ENCODE measurements at places on chromosomes 3 and 15.

GRCh38 chr3:45701172-45701867, 12.1 kb downstream of the SACM1L start:
- DNase-seq: no peak

- no peak for DNase-seq
Observed at GRCh38 chr3:181880331-181880730, 168.6 kb downstream of the SOX2 start.

DNA sequence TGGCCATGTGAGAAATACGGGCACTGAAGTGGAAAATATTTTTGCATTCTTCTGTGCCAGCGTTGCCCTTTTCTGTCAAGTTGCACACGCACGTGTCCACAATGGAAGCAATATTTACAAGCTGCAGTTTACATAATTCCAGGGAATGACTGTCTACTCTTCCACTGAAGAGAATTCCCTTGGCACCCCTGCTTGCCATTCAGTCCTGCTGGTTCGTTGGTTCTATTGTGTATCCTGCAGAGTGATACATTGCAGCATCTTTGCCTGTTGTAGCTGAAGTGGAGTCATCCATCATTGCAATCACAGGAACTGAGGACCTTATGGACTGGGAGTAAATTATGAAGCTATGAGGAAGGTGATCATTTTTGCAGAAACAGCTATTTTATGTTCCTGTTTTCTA, 759.4 kb downstream of the ROBO2 start:
- DNase-seq: no peak

DNA sequence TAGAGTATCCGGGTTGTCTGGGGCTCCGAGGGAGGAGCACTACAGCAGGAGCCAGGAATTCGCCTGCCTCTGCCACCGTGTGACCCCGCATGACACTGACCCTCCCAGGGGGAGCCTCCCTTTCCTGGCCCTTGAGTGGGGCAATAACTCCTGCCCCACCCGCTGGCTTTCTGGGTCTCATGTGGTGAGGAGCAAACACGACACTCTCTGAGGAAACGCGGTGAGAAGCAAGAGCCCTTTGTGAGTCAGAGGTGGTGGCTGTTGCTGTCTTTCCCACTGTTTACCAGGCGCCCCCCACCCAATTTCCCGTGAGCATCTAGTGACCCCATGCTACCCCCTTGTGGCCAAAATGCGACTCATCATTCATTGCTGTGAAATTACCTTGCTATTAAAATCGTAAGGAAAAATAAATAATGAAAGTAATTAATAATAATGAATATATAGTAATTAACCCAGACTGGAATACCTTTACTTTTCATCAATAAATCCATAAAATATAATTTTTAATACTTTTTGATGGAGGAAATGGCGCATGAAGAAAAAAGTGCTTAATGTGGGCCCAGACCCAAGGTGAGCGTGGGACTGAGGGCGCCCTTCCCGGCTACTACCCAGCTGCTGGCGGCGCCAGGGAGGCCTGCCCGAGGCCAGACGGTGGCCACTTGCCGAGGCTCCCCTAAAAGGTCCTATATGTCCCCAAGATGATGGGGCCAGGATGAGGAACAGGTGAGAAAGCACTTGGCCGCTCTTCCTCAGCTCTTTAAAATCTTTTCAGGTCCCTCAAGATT, 29.3 kb downstream of the CCNL1 start:
- no peak for DNase-seq

DNA sequence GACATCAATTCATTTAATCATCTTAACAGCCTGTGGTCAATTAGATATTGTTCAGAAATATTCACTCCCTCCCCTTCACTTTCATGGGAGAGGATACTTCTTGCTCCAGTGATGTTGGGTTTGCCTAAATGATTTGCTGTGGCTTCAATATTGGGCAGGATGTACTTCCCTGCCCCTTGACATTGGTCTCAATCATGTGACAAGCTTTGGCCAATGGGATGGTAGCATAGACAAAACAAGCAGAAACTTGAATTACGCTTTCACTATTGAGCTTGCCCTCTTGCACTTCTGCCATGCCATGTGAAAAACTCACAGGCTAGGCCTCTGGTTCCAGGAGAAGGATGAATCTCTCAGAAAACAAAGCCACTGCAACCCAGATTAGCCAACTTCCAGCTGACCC, 42.2 kb upstream of the STT3B start:
- DNase-seq: no peak

DNA sequence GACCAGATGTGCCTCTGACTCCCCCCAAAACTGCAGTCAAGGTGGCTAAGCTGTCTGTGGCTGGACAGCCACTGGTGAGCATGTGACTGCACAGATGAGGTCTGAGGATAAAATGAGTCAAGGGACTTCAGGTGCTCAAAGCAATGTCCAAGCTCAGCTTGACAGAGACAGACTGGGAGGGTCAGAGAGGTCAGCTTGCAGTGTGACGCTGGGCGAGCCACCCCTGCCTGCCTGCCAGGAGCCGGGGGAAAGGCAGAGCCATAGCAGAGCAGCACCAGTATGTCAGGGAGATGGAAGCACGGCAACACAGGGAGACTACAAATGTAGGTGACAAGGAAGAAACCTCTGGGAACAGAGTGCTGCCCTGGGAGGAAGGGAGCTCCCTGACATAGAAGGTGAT, 399.4 kb downstream of the OCA2 start:
- no peak for DNase-seq

DNA sequence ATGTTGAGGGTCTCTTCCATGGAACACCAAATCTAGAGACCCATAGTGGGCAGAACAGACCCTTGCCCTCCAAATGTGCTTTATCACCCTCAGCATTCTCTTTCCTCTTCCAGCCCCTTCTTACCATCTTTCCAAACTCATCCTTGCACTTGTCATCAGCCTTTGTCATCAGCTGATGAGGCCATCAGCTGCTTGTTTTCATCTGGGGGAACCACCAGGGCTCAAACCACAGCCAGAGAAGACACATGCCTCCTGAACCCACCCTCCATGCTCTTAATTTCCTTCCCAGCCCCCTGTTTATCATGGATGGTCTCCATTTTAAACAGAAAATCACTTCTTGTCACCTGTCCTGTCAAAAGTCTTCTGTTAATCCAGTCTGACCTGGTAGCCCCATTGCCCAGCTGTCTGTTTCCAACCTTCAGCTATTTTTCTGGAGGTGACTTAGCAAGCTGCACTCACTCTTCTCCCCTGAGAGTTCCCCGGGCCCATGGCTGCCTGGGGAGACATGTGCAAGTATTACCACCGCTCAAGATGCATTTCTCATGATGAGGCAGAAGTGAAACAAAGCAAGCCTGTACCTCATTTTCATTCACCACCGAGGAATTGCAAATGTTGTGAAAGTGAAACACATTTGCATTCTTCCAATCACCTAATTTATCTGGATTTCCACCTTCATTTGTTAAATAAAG, 14.7 kb upstream of the SYNM start:
- no peak for DNase-seq

GRCh38 chr3:45986303-45986982, 9.2 kb downstream of the FYCO1 start:
- no peak for DNase-seq

DNA sequence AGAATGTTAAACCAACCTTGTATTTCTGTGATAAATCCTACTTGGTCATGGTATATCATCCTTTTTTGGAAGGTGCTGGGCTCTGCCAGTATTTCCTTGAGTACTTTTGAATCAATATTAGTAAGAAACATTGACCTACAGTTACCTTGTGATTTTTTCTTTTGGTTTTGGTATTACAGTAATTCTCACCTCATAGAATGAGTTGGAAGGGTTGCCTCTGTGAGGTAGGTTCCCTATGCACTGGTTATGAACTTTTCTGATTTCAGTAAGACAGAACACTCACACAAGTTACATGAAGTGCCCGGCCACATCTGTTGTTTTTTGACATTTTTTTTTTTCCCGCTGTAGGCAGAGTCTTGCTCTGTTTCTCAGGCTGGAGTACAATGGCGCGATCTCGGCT, 20.0 kb downstream of the PCCB start:
- no peak for DNase-seq

DNA sequence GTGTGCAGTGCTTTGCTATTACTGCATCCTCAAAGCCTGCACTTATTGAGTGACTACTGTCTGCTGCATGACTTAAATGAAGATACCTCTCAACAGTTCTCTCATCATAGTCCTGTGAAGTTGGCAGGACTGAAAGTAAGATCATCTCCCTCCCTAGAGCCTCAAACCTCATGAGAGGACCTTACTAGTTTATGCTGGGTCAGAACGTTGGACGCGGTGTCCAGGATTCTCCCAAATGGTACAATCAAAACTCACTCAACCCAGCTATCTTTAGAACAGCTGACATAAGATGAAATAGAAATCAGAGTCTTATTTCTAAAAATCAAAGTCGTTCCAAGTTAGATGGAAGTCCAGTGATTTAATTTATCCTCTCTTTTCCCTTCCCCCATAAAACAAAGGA, 219.7 kb downstream of the PDZRN3 start:
- DNase-seq: no peak

DNA sequence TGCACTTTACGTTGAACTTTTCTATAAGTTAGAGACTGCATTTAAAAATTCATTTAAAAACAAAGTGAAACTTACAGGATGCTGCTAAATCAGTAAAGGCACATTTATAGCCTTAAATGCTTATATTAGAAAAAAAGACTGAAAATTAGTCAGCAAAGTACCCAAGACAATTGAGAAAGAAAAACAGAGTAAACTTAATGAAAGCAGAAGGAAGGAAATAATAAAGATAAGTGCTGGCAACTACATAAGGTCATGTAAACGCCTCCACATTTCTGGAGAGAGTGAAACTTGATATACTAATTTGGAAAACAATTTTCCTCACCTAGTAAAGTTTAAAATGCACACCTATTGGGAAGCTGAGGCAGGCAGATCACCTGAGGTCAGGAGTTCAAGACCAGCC, 58.2 kb upstream of the ACAN start:
- DNase-seq: no peak

GRCh38 chr3:183284570-183284969, 31.5 kb downstream of the B3GNT5 start:
- DNase-seq: no peak

DNA sequence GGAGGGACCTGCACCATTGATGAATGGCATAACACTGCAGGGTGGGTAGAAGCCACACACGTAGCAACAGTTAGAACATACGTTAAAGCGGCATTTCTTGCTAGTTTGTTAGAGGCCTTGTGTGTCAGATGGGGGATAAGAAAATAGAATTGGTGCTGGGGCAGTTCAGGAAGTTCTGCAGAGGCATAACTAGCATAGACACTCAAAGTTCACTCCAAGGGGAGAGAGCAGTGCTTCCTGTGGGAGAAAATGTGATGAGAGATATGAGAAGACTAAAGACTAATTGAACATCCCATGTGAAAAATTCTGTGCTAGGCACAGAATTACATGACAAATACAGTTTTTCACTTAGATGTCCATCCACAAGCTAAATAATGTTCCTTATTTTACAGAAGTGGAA, 327.1 kb downstream of the ZNF621 start:
- DNase-seq: no peak

- no peak for DNase-seq
Observed at GRCh38 chr3:23712656-23713559, 92.8 kb upstream of the UBE2E1 start.

DNA sequence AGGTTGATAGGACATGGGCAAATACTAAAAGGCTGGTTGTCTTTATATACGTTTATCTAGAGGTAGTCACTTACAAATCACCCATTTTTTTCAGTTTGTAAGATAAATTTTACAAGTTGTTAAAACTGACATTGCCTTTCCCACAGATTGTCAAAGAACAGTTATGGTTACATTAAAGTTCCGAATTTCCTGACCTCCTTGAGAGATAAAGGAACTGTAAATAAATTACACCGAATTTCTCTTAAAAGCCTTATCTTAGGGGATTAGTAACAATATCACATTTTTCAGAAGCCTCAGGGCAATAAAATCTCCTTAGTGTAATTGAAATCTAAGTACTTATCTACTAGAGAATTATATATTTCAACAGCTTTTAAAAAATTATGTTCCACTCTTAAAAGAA, 49.5 kb downstream of the ZPLD1 start:
- DNase-seq: no peak

GRCh38 chr15:98725874-98726273, 77.5 kb downstream of the IGF1R start:
- no peak for DNase-seq

GRCh38 chr3:102142379-102143060, 292.3 kb upstream of the ZPLD1 start:
- DNase-seq: no peak

GRCh38 chr3:87370007-87370406, 93.6 kb upstream of the POU1F1 start:
- no peak for DNase-seq
